ENCODE measurements at places on chromosomes 1 and 21. TPM values are rescaled to one million over a fixed set of nuclear protein-coding genes. Genes with fewer than 3 reads are reported as not detected.

FAM177B gene
- 1.0 TPM for total RNA-seq

DNA sequence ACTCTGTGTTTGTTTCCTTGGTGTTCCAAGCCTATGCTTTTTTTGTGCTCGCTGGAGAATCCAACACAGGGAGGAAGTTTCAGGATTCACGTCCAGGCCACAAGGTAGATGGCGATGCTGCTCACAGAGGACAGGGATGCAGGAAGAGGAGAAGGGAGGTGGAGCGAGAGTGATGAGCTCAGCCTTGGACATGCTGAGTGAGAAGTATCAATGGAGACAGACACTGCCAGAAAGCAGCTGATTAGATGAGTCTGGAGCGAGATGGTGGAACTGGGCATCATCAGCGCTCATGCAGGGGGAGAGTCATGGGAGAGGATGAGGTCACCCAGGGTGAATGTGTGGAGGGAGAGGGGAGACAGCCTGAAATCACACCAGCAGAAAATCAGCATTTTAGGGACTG, 110.0 kb downstream of the GLUL start:
- no peak for DNase-seq

HSF2BP gene
- 0.66 TPM for total RNA-seq

SPRR1A gene
- not detected for total RNA-seq

- DNase-seq, result no peak
These were observed 4.4 kb downstream of the CYB561D1 start for GRCh38 chr1:109498161-109498801.

TMEM82 gene
- not detected for total RNA-seq

DNA sequence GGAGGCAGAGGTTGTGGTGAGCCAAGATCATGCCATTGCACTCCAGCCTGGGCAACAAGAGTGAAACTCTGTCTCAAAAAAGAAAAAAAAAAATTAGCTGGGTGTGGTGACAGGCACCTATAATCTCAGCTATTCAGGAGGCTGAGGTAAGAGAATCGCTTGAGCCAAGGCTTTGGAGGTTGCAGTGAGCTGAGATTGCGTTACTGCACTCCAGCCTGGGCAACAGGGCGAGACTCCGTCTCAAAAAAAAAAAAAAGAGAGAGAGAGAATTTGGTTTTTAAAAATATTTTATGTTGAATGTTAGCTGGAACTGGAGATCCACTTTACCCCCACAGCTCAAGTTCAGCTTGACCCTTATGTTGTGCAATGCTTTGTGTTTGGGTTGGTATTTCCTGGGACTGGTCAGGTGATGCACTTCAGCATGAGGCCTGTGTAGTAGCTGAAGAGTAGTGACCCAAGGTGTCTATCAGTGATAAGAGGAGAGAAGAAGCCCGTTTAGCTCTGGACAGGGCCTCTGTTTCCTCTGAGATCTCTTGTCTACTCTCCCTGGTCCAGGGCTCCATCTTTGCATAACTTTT, 36.8 kb upstream of the MACF1 start:
- DNase-seq, result no peak

DNA sequence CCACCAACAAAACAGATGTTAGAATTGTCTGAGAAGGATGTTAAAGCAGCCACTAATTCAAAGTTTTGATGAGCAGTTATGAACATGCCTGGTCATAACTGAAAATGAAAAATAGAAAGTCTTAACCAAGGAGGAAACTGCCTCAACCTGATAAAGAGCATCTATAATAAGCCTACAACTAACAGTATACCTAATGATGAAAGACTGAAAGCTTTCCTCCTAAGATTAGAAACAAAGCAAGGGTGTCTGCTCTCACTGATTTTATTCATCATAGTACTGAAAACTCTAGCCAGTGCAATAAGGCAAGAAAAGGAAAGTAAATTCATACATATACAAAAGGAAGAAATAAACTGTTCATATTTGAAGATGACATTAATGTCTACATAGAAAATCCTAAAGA, 82.0 kb downstream of the KCNK1 start:
- no peak for DNase-seq

- no peak for DNase-seq
These were observed 70.9 kb upstream of the ACOT11 start for GRCh38 chr1:54477153-54477561.

GRCh38 chr1:19744335-19744743, 55.4 kb downstream of the TMCO4 start:
- DNase-seq, result no peak

GRCh38 chr1:69572921-69573320, 5.2 kb downstream of the LRRC7 start:
- no peak for DNase-seq

FCRL2 gene
- total RNA-seq, result 3.1 TPM

- no peak for DNase-seq
These were observed 73.9 kb upstream of the TNFSF4 start for GRCh38 chr1:173280899-173281660.

DNA sequence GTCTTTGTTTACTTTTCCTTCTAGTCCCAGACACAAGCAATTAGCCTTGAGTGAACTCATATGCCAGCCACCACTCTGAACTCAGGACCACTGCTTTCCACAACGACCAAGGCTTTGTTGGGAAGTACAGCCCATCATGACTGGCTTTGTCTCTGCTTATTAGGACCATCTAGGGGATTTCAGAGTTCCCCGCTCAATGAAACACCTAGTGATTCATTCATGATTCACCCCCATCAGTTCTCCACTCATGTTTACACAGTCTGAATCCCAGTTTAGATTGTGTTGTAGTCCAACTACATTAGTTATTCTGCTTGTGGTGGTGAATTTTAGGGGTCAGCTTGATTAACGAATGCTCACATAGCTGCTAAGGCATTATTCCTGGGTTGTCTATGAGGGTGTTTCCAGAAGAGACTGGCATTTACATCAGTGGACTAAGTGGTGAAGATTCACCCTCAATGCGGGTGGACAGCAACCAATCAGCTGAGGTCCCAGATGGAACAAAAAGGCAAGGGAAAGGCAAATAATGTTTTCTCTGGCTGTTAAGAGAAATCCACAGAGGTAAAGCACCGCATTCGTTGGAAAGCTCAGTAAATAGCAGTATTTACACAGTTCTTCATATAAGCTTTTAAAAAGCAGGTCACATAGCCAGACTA, 122.7 kb downstream of the RGS21 start:
- no peak for DNase-seq

OR2L3 gene
- total RNA-seq, result 0.27 TPM

GRCh38 chr1:159900755-159901360, 893 bp upstream of the CFAP45 start:
- DNase-seq, result no peak

GRCh38 chr1:116492358-116492811, 78.4 kb downstream of the CD58 start:
- no peak for DNase-seq

GRCh38 chr1:209899948-209900347, 38.1 kb upstream of the SYT14 start:
- DNase-seq, result no peak

DNA sequence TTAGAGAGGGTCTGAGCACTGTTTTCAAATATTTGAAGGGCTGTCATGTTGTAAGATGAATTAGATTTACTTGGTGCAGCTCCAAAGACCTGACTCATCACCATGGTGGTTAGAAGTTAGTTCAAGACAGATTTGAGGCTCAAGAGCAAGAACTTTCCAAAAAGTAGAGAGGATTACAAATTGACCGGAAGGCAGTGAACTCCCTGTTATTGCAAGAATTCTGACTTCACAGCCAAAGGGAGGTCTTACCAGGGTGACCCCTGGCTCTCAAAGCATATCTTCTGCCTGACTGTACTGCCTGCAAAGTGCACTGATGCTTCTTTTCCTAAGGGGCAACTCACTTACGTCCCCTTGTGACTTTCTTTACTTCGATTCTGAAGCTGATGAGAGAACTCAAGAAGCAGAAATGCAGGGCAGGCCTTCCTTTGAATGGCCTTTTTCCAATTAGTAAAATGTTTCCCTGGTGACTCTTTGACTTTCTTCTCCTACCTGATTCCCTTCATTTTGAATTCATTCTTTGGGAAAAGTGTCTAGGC, 86.4 kb downstream of the NAV1 start:
- DNase-seq, result no peak
